ENCODE measurements at places on chromosomes 1 and 21.

GRCh38 chr1:181390410-181391077 is 92.8 kb upstream of the CACNA1E start:
- DNase-seq, result no peak

- peak; percentile 74 for DNase-seq
Observed at GRCh38 chr1:209202830-209203532, 380.5 kb upstream of the CAMK1G start.

DNA sequence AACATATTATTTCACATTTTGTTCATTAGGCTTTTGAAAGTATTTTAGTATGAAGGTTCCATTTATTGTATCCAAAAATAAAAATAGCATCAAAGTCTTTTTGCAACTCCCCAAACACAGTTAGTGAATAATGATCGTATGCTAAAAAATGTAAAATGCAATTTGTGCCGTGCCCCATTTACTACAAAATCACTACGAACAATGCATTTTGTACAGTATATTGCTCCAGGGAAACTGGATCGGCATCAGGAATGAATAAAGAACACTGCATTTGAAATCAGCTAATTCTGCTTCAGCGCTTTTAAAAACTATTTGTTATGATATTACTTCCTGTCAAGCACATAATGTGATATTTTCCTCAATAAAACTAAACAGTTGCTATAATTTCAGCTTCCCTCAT is 547.8 kb downstream of the DPYD start:
- DNase-seq, result no peak

DNA sequence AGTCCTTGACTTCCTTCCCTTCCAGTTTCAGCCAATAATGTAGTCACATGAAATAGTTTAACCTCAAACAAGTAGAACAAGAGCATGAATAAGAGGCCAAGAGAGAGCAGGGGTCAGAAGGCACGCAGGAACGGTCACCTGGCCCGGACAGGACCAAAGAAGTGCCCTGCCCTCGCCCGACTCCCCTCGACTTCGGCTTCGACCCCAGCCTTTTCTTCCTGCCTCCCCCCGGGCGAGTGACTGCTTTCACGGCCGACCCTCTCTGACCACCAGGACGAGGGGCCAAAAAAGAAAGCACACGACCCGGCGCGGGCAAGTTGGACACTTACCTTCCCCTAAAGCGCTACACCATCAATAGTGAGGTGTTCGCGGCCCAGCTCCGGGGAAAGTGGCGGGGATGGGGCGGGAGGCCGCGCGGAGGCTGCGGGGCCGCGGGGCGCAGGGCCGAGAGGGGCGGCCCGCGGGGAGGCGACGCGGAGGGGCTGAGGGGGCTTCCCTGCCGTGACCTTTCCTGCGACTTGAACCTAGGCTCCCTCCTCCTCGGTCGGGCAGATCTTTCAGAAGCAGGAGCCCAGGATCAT is 519 bp downstream of the RERE start:
- no peak for DNase-seq

- no peak for DNase-seq
Observed at GRCh38 chr1:207362962-207363860, 41.7 kb downstream of the CD55 start.

DNA sequence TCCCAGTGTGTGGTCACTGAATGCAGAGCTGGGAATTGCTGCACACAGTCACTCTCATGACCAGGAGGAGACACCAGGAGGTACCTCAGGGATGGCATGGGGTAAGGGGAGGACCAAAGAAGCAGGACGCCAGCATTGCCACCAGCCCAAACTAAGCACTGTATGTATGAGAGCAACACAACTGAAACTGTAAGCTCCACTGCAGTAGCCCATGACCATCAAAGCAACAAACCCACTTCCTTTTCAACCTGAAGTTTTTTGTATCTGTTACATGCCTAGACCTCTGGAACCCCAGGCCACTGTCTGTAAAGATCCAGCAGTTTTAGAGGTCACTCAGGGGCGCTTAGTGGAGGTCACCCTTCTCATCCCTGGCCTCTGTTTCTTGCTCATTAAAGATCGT is 164.3 kb downstream of the SETD4 start:
- DNase-seq, result no peak

GRCh38 chr21:46116776-46117585 is 19.1 kb downstream of the COL6A2 start:
- no peak for DNase-seq

DNA sequence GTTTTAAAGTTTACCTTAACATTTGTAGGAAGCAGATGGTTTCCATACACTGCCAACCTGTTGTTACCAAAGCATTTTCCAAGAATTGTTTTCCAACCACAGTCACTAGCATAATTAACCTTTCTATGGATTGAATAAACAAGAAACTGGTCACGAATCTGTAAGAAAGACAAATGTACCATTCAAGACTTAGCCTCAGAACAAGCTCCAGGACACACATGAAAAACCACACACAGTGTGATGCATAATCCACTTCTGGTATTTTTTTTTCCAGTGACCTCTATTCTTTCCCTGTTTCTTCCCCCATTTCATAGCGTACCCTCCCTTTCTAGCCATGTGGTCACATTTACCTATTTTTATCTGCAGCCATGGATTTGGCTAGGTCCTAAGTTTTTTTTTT is 29.6 kb upstream of the C1orf87 start:
- DNase-seq, result no peak

DNA sequence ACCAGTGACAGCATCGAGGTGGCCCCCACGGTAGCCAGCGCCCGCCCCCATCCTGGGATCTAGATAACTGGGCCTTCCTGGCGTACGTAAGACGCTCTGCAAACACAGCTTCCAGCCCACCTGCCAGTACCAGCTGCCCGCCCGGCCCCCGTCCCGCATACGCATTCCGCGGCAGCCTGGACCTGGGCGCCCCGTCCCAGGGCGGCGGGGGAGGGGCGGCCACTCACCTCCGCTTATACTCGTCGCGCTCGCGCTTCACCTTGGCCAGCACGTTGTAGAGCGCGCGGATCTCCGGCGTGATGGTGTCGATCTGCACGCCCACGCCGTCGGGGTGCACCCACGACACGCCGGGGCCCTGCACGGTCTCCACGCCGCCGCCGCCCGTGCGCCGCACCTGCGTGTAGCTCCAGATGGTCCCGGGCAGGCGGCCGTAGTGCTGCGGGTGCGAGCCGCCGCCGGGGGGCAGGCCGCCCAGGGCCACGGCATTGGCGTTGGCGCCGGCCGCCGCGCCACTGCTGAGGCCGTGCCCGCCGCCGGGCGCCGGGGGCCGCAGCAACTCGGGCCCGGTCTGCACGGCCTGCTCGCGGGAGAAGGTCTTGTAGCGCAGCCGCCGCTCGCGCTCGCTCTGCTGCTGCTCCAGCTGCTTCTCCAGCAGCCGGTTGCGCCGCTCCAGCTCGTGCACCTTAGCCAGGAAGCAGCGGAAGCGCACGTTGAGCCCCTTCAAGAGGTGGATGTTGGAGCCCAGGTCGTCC is 859 bp downstream of the IFFO2 start:
- peak; percentile 26 for DNase-seq

DNA sequence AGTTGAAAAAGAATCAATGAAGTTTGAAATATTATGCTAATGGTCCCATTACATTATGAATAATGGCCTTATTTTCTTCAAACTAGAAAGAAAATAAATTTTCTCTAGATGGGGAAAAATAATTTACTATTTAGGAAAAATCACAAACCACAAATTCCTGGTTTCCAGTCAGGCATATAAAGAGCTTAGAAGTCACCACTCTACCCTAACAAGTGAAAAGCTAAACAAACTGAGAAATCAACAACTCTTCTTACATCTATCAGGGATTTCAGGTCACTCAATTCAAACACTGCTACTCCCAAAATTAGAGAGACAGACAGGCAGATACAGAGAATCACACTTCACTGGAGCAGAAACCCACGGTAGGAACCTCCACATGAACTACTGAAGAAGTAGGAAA is 82.1 kb upstream of the LRRC7 start:
- DNase-seq, result no peak

DNA sequence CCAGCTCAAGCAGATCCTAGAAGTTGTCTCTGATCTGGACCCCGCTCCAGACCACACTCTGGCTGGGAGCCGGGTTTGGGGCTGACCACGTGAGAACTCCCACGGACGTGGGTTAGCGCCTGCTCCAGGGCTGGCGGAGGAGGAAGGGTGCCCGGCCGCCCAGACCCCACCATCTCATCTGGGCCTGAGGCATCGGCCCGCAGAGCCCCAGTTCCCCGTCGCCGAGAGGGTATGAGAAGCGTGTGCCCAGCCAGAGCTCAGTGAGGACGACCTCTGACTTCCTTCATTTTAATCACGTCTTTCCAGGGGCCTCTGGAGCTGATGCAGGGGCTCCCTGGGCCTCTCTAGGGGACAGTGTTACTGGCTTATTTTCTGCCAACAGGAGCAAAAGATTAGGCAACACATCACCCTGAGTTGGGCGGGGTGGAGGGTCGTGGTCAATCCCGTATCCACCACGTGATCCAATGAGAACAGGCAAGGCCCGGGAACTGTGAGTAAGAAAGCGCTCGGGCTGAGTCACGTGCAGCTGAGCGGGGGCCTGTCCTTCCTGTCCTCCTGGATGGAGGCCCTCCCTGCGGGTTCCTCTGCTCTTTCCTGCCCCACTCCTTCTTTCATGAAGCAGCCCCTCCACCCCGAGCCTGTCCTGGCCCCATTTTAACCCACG is 81.1 kb downstream of the SIK1 start:
- peak; percentile 29 for DNase-seq
